ENCODE measurements at places on chromosomes 2 and 18. TPM values are rescaled to one million over a fixed set of nuclear protein-coding genes. Genes with fewer than 3 reads are reported as not detected.
A peak's percentile ranks its signal among the peaks of the same experiment; 100 is the strongest.

DNA sequence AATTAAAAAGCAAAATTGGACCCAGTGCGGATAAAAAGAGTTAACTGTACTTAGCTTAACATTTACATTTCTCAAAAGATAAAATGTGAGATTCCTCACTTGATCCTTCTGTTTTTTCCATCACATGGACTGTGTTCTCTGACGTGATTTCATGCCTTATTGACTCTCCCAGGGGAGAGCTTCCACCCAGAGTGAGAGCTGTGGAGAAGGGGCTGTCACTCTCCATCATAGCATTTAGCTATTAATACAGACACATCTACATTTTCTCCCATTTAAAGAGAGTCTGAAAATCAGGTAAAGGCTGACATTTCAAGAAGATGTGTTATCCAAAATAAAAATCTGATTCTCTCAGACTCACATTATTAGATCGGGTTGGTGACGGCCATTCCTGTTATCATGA is 493.8 kb downstream of the FBXO15 start:
- no peak for DNase-seq

Gene ZSWIM2
- total RNA-seq = not detected

Gene C2orf15
- total RNA-seq = 1.0 TPM

DNA sequence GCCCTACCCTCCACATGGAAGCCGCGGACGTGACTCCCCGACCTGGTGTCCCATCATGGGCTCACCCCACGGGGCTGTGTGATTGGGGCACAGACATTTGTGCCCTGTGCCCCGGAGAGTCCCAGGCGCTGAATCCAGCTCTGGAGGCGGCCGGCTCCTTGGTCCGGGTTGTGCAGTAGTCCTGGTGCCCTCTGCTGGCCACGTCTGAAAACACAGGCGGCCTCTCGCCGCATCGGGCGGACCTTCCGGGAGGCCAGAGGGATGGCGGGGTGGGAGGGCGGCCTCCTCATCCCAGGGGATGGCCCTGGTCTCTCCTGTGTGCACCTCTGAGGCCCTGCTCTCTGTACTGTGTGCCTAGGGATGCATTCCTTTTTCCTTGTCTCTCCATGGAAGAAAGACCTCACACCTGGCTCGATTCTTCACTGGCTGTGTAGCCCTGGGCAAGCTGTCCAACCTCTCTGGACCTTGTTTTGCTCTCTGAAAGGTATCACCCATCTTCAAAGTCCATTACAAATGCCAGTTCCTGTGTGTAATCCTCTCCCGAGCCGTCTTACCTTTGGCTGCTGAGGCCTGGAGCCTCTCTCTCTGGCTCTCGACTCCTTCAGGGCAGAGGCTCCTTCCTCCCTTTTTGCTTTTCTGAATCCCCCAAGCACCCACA is 27.6 kb downstream of the CELF4 start:
- peak; percentile 27 for DNase-seq

DNA sequence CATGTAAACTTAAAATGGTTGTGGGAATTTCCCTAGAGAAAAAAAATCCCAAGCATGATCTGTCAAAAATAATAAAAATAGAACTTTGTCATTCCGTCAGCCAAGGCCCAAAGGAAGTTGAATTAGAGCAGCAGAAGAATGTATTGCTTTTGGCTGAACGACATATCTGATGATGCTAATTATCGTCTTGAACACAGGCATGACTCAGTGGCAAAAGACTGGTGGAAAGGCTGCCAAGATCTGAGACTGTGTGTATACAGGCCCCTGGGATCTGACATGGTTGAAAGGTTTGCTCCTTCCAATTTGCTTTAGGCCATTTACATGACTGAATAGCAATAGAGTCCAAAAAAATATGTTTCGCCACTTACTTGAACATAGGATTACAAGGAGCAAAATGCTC is 1057.1 kb upstream of the CRIM1 start:
- no peak for DNase-seq

DNA sequence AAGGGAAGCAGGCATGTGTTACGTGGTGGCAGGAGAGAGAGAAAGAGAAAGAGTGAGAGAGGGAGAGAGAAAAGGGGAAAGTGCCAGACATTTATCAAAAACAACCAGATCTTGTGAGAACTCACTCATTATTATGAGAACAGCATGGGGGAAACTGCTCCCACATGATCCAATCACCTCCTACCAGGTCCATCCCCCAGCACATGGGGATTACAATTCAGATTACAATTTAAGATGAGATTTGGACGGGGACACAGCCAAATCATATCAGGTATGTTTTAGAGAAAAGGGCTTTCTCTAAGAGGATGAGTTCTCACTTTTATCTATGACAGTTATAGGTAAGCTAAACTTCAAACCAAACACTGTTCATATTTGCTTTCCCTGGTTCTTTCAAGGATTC is 597.3 kb upstream of the PIK3C3 start:
- no peak for DNase-seq

GRCh38 chr2:209525834-209526281 is 102.0 kb downstream of the MAP2 start:
- DNase-seq = peak; percentile 19

GRCh38 chr2:41937921-41938708 is 109.7 kb upstream of the PKDCC start:
- DNase-seq = no peak

DNA sequence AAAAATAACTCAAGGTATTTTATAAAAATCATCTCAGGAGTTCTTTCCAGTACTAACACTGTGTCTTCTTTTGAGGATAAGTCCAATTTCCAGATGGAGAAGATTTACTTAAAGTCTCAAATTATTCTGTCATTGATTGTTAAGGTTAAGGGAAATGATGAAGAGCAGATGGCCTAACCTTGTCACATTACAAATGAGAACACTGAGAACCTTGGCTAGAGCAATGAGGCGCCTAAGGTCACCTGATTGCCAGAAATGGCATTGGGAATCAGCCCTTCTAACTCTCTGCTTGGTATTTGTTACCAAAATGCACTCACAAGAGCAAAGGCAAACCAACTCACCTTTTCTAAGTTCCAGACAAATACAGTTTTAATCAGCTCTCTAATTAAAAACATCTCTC is 835.1 kb downstream of the RNF144A start:
- DNase-seq = no peak

DNA sequence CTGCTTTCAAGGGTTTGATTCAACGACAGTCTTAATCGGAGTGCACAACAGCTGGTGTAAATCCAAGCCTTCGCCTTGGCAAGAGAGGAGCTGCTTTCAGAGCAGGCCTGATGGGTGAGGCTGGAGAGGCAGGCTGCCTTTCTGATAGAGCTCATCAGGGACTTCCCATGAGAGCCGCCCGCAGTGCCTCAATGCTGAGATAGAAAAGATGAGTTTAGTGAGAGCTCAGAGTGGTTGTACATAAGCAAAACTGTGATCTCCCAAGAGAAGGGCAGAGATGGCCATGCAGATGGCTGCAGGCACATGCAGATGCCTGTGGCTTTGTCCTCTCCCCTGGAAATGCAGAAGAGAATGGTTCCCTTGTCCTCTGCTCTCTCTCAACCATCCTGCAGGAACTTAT is 122.1 kb downstream of the ARL4C start:
- DNase-seq = no peak

- DNase-seq = no peak
Observed at GRCh38 chr2:117349687-117350086, 464.8 kb upstream of the DDX18 start.

- peak; percentile 79 for DNase-seq
Observed at GRCh38 chr2:96407041-96407918, 71.7 kb downstream of the NCAPH start.

Gene SRD5A2
- not detected for total RNA-seq

- DNase-seq = no peak
Observed at GRCh38 chr2:70959271-70959761, 19.1 kb upstream of the ANKRD53 start.

DNA sequence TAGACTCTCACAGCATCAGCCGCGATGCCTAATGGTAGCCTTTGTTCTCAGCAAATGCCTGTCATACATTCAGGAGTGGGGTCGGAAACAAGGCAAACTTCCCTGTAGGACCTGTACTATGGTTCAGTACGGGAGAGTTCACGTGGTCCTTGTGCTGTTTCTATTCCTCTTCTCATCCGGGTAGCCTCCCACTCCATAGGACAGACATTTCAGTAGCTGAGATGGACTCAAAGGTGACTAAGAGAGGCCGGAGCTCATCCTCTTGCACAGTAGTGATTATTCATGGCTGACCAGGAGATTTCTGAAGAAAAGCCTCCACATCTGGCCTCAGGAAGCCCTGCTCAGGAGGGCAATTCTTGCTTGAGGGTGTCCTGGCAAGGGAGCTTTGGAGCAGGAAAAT is 117.8 kb upstream of the SPRED2 start:
- no peak for DNase-seq

Gene RGPD8
- 31.2 TPM for total RNA-seq

- DNase-seq = no peak
Observed at GRCh38 chr2:164831887-164832286, 9.7 kb downstream of the COBLL1 start.

DNA sequence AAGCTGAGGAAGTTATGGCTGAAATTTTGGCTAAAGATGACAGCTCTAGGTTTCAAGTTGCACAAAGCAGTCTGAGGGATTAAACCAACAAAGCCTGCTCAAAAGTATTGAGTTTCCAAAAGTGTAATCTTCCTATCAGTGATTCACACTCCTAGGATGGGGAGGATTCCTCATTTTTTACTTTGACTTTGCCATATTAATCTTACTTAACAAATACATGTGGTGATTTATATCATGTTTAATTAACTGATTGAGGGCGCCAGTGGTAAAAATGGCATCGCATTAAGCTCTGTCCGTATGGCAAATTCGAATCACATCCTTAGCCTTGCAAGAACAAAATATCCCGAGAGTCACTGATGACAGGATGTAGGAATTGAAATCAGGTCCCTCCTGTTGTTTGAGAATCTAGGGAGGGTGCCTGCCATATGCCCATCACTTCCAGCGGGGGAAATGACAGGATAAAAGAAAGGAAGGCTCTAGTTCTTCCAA is 78.1 kb upstream of the ETAA1 start:
- no peak for DNase-seq

DNA sequence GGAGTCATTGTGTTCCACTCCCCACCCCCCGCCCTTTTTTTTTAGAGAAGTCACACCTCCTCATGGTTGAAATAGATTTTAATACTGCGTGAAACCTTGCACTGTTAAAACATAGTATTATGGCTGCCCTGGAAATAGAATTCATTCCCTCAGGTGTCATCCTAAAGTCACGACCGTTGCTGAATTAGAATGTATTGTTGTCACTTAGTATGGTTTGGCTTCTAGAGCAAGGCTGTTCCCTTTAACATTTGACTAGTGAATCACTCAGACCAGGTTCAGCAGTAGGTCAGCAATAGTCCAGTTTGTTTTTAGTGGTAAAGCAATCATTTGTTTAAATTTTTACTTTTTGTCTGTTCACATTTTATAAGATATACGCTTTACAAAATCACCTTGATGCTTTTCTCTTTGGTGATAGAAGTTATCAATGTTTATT is 1.2 kb downstream of the BABAM2 start:
- DNase-seq = no peak

GRCh38 chr2:12257476-12257875 is 459.3 kb upstream of the TRIB2 start:
- DNase-seq = no peak

DNA sequence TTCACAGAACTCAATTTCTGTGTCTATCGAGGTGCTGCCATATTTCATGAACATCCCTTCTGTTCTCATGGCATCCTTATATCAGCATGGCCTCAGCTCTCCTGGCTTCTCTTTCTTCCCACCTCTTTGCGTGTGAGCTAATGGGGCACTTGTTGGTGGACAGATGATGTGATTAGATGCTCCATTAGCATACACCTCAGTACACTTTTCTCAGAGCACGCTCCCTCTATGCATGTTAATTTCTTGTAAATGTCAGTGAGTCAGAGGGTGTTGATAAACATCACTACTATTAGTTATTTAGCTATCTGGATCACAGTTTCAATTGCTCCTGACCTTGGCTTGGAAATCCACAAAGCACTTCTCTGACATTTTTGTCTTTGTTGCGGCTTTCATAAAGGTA is 159.4 kb downstream of the CD8B2 start:
- no peak for DNase-seq

Gene HMSD
- total RNA-seq = not detected

GRCh38 chr2:174013315-174013751 is 48.2 kb upstream of the SP3 start:
- DNase-seq = no peak

Gene PLGLB1
- 16.9 TPM for total RNA-seq

DNA sequence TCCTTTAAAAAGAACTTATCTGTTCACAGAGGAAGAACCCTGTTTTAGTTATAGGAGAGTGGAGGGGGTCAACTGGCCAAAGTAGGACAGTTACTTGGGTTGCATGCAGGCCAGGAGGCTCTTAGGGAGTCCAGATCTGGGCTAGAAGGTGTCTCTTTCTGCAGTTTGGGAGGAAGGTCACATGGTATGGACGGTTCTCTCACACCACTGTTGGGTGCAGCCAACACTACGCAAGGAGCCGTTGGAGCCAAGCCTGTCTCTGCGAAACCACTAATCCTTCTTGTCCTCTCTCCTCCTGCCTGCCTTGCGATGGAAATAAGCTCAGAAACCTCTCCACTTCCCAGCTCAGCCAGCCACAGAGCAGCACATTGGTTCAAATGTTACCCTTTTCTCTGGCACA is 105.9 kb upstream of the TGFA start:
- DNase-seq = no peak

DNA sequence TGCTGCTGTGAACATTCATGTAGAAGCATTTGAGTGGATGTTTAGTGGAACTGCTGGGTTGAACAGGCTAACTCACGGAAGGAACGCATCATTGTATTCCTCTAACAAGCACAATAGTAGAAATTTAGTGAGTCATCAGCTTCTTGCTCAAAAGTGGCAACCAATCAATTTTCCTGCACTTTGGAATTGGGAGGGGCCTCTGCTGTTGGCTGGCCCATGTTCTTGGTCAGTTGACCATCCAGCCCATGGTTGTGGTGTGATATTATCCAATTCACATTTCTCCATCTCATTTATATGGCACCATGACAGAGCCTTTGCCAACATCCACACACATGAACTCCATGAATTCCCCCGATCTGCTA is 95.0 kb downstream of the TNFRSF11A start:
- DNase-seq = no peak

- DNase-seq = no peak
Observed at GRCh38 chr2:187338679-187339121, 109.4 kb downstream of the CALCRL start.

Gene INO80C
- total RNA-seq = 37.9 TPM

GRCh38 chr2:121356058-121356640 is 71.1 kb upstream of the TFCP2L1 start:
- DNase-seq = no peak

Gene KIF1A
- not detected for total RNA-seq

Measured in B cell (primary cell).